ENCODE measurements at places on chromosomes 5 and 9.

- no peak for DNase-seq
These were observed 163.3 kb downstream of the NIPBL start for GRCh38 chr5:37039824-37040223.

DNA sequence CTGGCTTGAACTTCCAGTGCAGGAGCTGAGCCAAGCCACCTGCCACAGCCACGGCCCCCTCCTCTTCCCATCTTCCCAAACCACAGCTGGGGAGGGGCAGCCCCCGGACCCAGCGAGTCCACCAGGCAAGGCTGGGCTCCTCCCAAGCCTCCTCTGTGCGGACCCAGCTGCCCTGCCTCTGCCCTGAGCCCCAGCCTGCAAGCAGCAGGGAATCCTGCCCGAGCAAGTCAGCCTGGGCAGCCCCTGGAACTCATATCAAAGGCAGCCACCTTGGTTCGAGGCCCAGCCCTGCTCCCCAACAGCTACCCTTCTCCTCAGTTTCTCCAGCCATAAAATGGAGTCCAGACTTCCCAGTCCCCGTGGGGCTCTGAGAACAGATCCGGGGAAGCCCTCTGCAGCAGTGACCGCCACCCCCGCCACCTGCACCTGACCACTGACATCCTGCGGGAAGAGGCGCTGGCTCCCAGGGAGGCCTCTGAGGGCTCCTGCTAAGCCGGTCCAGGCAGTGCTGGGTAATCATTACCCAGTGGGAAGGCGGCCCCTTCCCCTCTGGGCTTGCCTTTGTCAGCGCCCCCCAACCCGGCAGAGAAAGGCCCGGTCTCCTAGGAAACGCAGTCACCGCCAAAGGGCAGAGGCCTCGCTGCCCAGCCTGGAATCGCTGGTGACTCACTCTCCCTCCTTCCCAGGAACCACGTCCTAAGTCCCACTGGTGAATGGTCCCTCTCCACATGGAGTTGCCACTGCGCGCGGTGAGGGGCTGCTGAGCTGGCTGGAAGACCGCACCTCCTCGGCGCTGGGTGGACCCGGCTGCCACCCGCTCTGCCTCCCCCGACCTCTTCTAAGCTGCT lies 1.5 kb downstream of the VAV2 start:
- DNase-seq = peak; percentile 71

GRCh38 chr5:14173377-14174229 lies 30.5 kb downstream of the TRIO start:
- DNase-seq = no peak

- no peak for DNase-seq
These were observed 53.2 kb upstream of the ITGA1 start for GRCh38 chr5:52734557-52734956.

DNA sequence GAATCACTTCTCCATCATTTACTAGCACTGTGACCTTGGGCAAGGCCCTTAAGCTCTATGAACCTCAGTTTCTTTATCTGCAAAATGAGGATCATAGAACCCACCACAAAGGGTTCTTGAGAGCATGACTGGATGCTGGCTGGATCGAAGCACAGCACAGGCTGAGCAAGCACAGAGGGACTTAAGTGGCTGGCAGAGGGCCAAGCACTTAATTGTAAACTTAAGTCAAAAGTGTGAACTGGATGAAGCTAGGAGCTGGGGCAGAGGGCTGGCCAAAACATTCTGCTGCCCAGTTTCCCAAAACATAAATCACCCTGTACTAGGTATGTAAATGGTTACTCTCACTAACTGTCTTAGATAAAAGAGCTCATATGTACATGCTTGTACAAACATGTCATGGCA lies 112.3 kb upstream of the WWC1 start:
- DNase-seq = no peak

GRCh38 chr9:26325444-26325829 lies 567.2 kb downstream of the CAAP1 start:
- DNase-seq = no peak

DNA sequence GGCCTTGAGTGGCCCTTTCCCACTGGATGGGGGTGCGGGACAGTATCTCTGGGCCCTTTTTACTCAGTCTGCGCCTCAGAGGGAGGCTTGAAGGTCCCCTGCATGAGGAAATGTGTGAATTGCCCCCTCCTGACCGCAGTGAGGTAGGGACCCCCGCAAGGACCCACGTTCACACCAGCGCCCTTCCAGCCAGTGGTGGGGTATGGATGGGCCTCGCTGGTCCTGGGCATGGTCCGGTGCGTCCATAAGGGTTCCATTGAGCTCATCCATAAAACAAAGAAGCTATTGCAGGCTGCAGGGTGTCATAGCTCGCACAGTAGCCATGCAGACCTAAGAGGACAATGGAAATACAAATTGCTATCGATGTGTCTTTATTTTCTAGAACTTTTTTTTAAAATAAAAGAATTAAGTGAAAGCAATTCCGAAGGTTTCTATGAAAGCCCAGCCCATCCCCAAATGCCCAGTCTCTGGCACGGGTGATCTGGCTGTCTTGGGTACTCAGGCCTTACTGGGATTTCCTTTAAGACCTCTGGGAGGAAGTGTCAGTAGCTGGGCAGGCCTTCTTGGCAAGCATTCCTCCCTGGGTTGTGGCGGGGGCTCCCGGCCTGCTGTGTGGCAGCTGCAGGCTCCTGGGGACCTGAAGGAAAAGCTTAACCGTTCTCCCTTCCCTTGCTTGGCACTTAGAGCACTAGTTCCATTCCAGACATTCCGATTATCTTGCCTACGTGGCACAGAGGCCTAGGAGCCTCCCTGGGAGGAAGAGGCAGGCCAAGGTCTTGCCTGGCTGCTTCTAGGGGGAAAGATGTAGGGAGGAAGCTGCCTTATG lies 1.5 kb upstream of the SEMA5A start:
- no peak for DNase-seq

DNA sequence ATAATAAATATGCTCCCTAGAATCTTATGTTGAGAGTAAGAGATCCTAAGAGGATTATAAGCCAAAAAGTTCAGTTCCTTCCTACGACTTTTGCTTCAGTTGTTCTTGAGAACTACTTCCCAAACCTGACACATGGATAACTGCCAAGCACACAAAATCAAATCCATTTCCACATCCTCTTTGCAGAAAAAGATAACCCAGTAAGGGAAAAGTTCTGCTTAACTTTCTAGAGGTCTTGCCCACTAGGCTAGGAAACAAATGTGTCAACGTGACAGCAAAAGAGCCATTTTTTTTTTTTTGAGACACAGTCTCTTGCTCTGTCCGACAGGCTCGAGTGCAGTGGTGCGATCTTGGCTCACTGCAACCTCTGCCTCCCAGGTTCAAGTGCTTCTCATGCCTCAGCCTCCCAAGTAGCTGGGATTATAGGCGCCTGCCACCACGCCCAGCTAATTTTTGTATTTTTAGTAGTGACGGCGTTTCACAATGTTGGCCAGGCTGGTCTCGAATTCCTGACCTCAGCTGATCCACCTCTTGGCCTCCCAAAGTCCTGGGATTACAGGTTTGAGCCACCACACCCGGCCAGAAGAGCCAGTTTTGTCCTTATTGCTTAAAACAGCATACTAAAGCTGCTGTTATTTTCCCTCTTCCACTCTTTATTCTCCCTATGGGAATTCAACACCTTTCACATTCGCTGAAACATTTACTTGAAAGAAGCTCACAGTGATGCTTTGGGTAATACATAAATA lies 24.2 kb downstream of the CSNK1A1 start:
- no peak for DNase-seq

- DNase-seq = no peak
These were observed 66.5 kb downstream of the KIAA0825 start for GRCh38 chr5:94551858-94552257.

- no peak for DNase-seq
These were observed 7.2 kb downstream of the CHMP5 start for GRCh38 chr9:33272061-33272460.

GRCh38 chr5:52989781-52990527 lies 802 bp downstream of the ITGA2 start:
- no peak for DNase-seq

GRCh38 chr5:66498791-66499207 lies 97.4 kb upstream of the MAST4 start:
- no peak for DNase-seq

GRCh38 chr5:155898284-155898683 lies 428.7 kb upstream of the SGCD start:
- DNase-seq = no peak

GRCh38 chr5:95918421-95919006 lies 43.1 kb downstream of the ELL2 start:
- no peak for DNase-seq

GRCh38 chr5:133247881-133248624 lies 196.2 kb downstream of the HSPA4 start:
- no peak for DNase-seq

- no peak for DNase-seq
These were observed 5.4 kb upstream of the MAP1B start for GRCh38 chr5:72101828-72102227.
